Activated T-helper 1 cell treated with anti-CD3 and anti-CD28 coated beads, Interleukin-12 subunit alpha, Interleukin-12 subunit beta, Interleukin-2, Interleukin-4 antibody, amounts not matched to agents 30 ng/mL and 10 ng/mL and 1 ng/mL, durations not matched to agents 14 hours and 24 hours and 36 hours (primary cell): ENCODE measurements at places on chromosomes 3 and 15.

- peak; percentile 11 for DNase-seq
These were observed 1.3 kb downstream of the SLC7A14 start for GRCh38 chr3:170584585-170585007.

- no peak for DNase-seq
These were observed 413.7 kb downstream of the LPP start for GRCh38 chr3:188567478-188568195.

- DNase-seq, result peak; percentile 25
These were observed 581 bp downstream of the SH3BP5 start for GRCh38 chr3:15331606-15332404.

- DNase-seq, result no peak
These were observed 16.8 kb upstream of the SLC4A7 start for GRCh38 chr3:27500986-27501385.

GRCh38 chr15:53295574-53295973 is 463.9 kb downstream of the WDR72 start:
- no peak for DNase-seq

- DNase-seq, result no peak
These were observed 27.1 kb upstream of the RORA start for GRCh38 chr15:61256231-61256630.

GRCh38 chr3:51715231-51715976 is 8.5 kb downstream of the GRM2 start:
- DNase-seq, result no peak

GRCh38 chr3:195180490-195181112 is 90.4 kb downstream of the XXYLT1 start:
- DNase-seq, result no peak

- DNase-seq, result no peak
These were observed 109.4 kb upstream of the TSPAN3 start for GRCh38 chr15:77180270-77180669.

DNA sequence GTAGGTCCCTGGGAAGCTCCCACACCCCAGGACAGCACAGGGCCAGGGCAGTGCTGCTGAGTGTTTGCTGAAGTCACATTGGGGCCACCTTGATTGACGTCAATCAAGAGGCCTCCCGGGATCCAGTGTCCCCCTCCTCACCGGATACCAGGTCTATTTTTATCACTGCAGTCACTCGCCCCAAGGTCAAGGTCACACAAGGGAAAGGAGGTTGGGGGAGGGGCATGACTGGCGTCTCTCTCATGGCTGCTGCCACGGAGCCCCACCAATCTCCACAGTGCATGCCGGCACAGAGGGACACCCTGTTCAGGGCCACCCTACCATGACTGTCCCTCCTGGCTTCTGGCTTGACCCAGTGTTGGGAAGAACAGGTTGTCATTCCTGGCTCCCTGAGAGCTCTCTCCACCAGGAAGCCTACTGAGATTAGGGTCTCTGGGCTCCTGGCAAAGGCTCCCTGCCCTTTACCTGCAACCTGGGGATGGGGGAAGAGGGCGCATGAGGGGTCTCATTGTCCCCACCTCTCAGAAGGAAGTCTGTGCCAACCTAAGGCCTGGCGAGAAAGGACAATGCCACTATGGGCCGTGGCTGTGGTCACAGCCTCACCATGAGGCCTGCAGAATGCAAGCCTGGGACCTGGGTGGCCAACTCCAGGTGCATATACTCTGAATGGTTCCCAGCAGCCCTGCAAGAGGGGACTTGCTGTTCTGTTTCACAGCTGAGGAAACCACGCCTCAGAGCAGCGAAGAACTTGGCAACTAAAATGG is 1.5 kb downstream of the MYL3 start:
- DNase-seq, result no peak

DNA sequence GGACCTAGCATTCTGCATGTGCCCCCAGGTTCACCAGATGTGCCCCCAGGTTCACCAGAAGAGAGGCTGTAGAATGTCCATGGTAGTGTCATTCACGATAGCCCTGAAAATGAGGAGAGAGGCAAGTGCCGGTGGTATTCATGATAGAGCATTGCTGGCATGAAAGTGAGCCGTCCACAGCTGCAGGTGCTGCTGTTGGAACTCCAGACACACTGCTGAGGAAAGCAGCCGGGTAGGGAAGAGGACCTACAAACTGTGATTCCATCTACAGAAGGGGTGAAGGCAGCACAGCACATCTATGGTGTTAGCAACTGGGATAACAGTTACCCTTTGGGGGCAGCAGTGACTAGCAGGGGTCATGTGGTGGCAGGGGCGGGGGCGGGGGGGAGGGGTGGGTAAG is 125.0 kb upstream of the PLXNA1 start:
- DNase-seq, result no peak

DNA sequence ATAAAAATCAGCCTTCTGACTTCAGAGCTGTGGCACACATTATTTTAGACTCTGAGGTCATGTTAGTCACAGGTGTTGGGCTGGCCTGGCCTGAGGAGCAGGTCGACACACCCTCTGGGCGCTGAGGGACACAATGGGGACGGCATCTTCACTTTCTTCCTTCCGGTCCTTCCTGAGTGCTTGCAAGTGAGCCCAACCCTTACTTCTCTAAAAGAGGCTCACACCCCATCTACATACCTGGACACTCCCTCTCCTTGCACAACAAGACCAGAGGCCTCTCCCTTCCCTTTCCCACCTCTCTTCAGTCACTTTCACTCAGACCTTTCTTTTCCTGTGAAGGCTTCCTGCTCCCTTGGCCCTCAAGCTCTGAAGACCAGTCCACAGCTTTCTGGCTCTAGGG is 85.4 kb downstream of the XXYLT1 start:
- no peak for DNase-seq

DNA sequence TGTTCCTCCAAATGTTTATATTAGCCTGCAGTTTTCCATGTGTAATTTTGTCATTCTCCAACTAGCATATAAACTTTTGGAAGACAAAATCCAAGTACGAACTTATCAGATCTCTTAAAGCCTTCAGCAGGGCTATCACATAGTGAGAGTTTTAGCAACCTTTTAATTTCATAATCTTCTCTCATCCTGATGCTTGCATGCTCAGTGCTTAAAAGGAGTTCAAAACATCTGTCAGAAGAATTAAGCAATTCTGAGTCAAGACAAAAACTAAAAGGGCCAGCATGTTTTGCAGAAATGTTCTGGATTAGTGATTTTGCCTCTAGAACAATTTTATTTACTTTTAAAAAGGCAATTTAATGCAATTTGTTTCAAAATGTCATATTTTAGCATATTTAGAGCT is 73.4 kb upstream of the SLC2A2 start:
- DNase-seq, result no peak

DNA sequence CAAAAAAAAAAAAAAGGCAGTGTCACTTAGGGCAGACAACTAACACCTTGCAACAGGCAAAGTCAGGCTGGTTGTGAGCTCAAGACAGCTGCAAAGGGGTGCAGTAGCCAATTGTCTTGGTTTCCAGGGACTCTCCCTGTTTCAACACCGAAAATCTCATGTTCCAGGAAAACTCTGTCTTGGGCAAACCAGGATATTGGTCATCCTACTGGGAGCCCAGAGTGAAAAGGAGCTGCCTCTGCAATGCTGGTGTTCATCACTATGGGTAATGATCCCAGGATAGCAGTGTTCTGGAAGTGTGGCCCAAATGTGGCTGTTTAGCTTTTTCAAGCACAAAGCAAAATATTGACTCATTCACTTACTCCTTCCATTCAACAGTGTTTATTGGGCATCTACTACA is 82.6 kb downstream of the ARHGAP31 start:
- DNase-seq, result no peak

- no peak for DNase-seq
These were observed 43.7 kb upstream of the IGSF10 start for GRCh38 chr3:151504606-151505005.

DNA sequence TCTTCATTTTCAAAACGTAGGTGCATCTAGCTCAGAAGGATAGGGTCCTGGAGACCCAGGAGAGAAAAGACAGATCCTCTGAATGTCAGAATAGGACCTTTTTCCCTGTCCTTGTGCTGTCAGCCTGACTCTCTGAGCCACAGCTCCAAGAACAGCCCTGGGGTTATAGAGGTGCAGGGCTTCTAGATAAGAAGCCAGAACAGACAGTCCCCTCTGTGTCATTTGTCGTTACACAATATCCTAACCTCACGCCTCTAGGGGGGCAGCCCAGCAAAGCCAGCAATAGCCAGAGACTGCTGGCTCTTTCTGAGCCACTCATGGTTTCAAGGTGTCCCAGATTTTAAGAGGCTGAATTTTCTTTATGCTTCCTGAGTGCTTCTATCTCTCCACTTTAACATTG is 153.2 kb upstream of the THBS1 start:
- DNase-seq, result no peak

- DNase-seq, result no peak
These were observed 2.0 kb downstream of the TMEM62 start for GRCh38 chr15:43135351-43135750.

GRCh38 chr15:69609176-69609575 is 156.6 kb downstream of the RPLP1 start:
- no peak for DNase-seq

DNA sequence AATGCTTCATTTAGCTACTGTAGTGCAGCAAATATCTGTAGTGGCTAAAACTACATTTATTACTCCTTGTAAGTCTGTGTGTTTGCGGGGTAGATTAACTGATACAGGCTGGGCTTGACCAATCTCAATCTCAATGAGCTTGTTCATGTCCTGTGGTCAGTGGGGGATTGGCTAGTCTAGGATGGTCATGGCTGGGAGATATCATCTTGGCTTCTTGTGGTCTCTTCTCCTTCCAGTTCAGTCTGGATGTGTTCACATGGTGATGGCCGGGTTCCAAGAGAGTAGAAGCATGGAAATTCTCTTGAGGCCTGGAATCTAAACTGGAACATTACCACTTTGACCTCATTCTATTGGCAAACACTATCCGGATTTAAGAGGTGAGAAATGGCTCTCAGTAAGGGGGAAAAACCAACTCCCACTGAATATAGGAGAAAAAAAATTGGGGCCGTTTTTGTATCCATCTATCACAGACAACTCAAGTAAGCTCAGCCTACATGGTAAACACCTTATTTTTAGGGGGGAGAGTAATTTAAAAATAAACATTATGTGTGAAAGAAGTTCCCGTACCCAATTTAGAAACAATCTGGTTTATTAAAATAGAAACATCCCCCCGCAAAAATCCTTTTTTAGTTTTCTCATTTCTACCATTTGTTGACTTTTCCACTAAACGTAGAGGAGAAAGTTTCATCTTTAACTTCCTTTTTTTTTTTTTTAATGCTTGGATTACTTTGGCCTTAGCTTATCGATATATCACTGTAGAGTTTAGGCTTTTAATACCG is 284.9 kb upstream of the TBC1D5 start:
- DNase-seq, result no peak

- DNase-seq, result peak; percentile 40
These were observed 670 bp upstream of the ATP13A3 start for GRCh38 chr3:194487289-194488054.

GRCh38 chr3:46905213-46905560 is 27.7 kb downstream of the PTH1R start:
- no peak for DNase-seq

- DNase-seq, result no peak
These were observed 74.0 kb upstream of the ETV5 start for GRCh38 chr3:186182850-186183249.

DNA sequence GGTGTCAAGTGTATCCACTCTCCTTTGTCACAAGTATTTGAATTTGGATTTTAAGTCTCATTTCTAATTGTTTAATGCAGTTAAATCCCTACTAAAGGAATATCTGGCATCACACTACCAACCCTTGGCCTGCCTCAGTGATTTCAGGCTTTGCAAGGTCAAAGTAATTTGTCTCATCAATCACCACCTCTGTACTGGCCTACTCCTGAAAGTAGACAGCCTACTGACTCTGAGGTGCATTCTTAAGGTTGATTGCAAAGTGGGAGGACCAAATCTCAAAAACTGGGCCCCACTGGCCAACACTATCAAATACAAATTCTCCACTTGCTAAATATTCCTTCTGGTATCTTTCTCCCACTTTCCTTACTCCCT is 851 bp upstream of the TEX55 start:
- DNase-seq, result no peak

DNA sequence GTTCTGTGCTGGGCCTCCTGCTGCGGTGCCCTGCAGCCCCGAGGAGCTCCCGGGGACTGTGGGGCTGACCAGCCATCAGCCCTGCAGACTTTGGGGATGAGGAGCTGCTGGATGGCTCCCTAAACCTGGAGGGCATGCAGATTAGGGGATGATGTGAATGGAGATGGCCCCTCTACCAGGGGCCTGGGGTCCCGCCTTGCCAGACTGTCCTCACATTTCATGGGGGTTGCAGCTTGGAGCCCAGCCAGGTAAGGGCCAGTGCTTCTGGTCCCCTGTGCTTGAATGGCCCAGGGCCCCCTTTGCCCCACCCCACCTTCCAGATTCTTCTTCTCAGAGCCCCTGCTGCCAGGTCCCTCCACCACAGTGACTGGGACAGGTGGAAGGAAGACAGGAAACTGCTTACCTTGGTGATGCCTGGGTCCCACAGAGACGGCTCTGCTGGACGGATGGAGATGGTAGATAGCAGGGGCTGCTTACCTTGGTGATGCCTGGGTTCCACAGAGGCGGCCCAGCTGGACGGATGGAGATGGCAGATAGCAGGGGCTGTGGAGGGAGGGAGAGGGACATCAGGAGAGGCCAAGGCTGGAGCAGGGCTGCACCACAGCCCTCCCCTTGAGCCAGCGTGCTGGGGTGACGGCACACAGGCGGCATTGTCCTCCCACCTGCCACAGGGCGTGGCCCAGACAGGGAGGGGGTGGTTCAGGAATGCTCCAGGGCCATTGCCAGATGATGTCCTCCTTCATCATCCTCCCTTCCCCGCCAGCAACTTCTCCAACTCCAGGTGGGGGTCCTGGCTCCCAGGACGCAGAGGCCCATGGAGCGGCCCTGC is at the start of gene SPTBN5:
Gene SPTBN5 (minus strand): TSS at position 632 of the 829 bp plus-strand sequence. CDS start 556 bp downstream, at position 76.
- no peak for DNase-seq

DNA sequence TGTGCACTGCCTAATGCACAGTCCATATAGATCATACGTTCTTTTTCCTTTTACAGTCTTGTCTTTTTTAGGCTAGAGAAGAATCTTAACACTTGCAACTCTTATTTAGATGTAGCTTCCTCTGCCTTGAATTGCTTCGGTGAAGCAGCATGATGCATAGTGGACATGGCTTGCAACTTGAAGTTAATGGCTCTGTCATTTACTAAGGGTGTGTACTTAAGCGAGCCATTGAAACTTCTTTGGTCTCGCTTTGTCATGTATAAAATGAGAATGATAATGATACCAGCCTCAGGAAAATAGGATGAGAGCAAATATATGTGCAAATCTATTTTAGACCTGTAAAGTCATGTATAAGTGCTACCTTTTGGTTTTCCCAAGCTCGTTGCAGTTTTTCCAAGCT is 147.4 kb downstream of the GHSR start:
- DNase-seq, result no peak
